ENCODE measurements at places on chromosomes 3 and 15.
A peak's percentile ranks its signal among the peaks of the same experiment; 100 is the strongest.

DNA sequence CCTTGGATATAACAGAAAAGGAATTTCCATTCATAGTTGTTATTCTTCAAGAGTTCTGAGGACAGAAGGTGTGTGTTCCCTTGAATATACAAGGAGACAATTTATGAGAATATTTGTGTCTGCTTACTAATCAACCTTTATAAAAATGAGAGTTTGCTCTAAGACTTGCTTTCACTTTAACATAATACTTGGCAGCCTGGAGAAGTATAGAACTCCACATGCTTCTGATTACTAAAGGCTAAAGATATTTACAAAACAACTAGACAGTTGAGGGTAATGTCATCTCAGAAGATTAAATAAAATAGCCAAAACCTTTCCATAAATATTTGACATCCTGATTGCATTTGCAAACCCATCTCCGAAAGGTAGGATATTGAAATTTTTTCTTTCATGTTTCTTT is 727.1 kb upstream of the NAALADL2 start:
- DNase-seq, result no peak

DNA sequence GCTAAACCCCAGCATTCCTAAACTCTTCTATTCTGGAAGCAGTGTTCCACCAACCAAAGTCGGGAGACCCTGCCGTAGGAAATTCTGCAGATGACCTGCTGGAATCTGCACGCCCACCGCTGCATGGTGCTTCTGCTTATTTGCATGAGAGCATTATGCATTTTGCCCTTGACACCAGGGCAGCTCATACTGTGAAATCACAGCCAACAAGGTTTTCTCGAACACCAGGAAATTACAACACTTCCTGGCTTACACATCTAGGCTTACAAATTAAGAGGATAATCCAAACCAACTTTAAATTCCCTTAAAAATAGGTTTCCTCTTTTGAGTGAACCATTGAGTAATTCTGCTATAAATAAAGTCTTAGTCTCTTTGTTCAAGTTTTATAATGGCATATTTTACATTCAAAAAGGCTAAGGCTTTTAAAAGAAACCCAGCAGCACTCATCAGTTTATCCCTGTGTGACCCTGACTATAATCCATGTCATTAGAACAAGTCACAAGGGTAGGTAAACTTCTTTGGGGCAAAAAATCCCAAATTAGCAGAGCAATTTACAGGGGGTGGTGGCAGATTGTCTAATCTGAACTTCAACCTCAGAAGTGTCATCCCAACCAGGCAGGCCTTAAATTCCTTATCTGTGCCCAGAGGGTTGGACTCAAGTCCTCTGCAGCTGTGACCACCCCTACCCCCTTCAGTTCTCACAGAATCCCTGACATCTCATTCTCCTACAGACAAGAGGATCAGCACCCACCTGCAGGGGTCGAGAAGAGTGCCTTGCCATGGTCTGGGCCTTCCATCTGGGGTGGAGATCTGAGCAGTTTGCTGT is 33.5 kb upstream of the RBP1 start:
- no peak for DNase-seq

DNA sequence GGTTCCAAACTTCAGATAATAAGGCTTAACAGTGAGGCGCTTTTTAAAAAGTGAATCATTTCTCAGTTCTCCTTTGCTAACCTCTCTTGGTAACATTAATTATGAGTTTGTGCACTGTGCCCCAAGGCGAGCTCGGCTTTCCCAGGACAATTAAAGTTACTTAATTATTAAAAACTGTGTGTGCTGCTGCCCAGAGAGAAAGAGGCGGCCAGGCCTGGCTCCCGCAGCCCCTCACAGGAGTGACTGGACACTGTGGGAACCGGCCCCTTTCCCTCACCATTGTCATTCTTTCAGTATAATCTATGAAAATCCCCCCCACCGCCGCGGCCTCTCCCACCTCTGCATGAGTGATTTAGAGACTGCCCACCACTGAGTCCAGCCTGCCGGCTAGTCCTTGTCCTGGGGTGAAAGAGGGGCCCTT is 43.1 kb upstream of the HES1 start:
- no peak for DNase-seq

GRCh38 chr3:134485075-134485717 is 589 bp downstream of the ANAPC13 start:
- no peak for DNase-seq

DNA sequence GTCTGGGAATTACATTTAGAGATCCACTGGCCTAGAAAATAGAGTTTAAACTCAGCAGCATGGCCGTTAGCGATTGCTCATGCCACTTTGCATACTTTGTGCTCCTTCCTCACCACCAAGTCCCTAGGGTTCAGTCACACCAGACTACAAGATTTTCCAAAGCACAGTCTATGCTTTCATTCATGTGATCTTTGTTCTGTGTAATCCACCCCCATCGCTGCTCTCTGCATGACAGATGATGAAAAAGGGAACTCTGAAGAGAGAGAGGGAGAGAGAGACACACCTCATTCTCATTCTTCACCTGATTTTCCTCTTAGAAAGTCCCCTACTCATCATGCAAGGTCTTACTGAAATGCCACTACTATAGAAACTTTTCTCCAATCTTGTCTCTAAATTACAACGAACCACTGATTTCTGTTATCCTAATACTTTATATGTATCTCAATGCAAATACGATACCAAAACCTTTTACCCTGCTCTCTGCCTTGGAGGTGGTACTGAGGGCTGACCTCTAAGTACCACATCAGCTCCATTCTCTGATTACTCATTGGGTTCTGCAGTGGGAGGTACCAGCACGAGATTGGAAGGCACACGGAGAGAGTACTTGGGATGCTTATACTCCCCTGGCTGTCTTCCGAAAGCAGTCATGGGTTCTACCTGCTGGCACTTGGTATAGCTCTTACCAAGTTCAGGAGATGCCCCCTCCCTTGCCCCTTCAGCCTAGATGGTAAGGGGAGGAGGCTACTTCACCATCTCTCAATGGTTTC is 1.1 kb upstream of the PARP15 start:
- peak; percentile 52 for DNase-seq

DNA sequence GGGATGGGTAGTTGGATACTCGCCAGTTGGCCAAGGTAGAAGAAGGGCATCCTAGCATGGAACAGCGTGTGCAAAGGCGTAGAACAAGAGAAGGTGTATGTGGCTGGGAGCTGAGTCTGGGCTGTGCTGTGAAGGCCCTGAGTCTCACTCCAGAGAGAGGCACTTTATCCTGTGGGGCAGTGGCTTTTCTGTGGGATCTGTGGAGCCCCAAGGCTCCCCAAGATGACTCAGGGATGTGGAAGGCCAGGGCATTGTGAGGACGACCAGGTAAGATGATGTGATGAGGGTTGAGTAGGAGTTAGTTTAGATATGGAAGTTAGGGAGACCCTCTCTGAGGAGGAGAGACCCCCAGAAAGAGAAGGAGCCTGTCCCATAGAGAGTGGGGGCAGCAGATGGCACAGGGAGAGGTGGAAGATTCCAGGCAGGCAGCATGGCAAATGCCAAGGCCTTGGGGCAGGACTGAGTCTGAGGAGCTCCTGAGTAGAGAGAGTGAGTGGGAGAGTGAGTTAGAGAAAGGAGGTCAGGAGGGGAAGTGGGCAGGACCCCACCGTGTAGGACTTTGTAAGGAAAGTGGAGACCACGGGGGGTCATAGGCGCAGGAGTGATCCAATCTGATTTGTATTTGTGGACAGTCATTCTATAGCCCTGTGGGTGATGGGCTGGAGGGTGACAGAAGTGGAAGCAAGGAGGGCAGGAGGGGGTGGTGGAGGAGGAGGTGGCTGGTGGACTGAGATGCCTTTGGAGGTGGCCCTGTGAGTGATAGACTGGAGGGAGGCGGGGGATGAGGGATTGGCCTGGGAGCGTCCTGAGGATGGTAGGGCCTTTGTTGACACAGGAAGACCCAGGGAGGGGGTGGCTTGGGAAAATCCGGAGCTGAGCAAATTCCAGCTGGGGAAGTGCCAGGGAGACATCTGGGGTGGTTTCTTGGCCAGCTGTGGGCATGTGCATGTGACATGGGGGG is 50.3 kb downstream of the FBLN2 start:
- DNase-seq, result no peak

GRCh38 chr15:96037584-96037983 is 292.9 kb upstream of the NR2F2 start:
- no peak for DNase-seq

DNA sequence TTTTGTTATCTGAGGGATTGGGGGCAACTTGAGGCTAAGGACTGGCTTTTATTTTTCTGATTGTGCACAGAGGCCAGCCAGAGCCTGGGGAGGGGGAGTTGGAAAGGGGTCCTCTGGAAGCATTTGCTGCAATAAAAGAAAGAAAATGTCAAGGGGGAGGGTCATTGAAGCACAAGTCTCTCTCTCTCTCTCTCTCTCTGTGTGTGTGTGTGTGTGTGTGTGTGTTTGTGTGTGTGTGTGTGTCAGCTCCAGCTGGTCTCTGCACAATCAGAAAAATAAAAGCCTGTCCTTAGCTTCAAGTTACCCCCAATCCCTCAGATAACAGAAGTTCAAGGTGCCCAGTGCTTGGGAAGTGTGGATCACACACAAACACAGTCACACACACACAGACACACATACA is 52.1 kb upstream of the CCDC174 start:
- DNase-seq, result no peak

- no peak for DNase-seq
Measured at GRCh38 chr3:10182950-10183349, 18.2 kb downstream of the IRAK2 start.

- no peak for DNase-seq
Measured at GRCh38 chr3:50390508-50391224, 31.3 kb upstream of the TMEM115 start.
